ENCODE measurements at places on chromosomes 16 and 17.
A peak's percentile ranks its signal among the peaks of the same experiment; 100 is the strongest.

GRCh38 chr16:86755571-86756006 lies 177.2 kb downstream of the FOXL1 start:
- DNase-seq = no peak

- no peak for DNase-seq
These were observed 17.5 kb downstream of the CACNG4 start for GRCh38 chr17:66981983-66982508.

- peak; percentile 2 for DNase-seq
These were observed 4.8 kb upstream of the SHISA9 start for GRCh38 chr16:12896562-12896961.

DNA sequence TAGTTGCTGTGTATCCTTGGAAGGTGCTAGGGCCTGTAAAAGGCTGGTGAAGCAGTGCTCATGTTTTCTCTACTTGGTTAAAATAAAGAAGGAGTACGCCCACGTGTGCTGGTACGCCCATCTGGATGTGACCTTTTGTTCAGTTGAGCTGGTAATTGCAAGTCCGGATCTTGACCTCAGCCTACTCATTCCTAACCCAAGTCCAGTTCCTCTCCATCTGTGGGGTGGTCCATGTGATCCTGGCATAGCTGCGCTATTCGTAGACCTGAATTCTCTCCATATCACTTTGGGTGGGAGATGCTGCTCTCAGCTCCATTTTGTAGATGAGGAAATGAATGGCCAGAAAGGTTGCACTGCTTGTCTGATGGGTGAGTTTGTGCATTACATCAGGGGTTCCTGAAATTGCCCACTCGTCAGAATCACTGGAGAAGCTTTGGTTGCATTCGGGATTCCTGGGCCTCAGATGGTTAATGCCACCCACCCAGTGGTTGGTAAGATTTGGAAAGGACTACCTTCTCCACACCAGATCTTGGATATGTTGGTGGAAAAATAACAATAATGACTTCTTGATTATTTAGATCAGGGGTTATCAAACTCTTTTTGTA lies 328.8 kb downstream of the CPPED1 start:
- DNase-seq = no peak

- DNase-seq = no peak
These were observed 37.3 kb downstream of the SMG6 start for GRCh38 chr17:2266045-2266864.

DNA sequence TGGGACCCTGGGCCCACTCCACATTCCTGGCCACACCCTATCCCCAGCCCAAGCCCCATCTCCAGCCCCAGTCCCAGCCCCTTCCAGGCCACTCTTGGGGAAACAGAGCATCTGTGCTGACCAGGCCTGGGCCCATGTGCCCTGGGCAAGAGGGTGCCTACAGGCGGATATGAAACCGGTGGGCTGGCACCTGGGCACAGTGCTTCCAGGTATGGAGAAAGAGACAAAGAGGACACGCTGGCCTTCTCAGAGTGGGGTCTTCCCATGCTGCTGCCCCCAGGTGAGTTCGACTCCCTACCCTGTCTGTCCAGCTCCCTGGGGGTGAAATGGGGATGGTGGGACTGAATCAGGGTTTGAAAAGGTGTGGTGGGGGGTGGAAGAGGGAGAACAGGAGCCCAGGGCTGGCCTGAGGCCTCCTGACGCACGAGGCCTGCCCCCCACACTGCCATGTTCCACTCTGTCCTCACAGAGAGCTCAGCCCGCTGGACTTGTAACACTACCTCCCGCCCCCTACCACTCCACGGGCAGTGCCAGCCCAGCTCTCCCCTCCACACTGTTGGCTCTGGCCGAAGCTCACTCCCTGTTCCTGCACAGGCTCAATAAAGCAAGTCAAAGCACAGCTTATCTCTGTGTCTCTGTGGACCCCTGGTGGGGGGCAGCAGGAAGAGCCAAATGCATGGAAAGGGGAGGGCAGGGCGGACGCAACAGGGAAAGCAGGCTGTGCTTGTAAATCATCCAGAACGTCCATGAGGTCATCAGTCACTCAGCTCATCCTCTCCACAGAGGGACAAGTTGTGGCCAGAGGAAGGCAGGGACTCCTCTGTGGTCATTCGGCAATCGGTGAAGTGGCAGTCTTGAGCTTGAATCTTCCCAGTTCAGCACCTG lies 71.1 kb upstream of the TMEM97 start:
- no peak for DNase-seq

- no peak for DNase-seq
These were observed 32.1 kb downstream of the ANKRD40 start for GRCh38 chr17:50675627-50676026.

GRCh38 chr16:84909476-84910085 lies 89.8 kb downstream of the CRISPLD2 start:
- no peak for DNase-seq

DNA sequence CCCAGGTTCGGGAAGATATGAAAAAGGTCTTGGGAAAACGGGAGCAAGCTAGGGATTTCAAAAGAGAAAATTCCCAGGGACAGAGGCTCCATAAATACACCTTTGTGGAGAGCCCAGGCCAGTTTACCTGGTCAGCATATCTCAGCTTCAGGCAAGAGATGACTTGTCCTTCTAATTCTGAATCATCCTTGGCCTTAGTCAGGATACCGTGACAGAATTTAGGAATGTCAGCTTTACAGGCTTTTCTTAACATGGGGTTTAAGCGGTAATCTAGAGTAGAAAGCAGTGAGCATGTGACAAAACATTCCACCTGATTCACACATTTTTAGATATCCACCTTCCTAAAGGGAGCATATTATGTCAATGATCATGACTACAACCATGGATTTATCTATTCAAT lies 41.1 kb upstream of the CLEC18B start:
- DNase-seq = no peak

DNA sequence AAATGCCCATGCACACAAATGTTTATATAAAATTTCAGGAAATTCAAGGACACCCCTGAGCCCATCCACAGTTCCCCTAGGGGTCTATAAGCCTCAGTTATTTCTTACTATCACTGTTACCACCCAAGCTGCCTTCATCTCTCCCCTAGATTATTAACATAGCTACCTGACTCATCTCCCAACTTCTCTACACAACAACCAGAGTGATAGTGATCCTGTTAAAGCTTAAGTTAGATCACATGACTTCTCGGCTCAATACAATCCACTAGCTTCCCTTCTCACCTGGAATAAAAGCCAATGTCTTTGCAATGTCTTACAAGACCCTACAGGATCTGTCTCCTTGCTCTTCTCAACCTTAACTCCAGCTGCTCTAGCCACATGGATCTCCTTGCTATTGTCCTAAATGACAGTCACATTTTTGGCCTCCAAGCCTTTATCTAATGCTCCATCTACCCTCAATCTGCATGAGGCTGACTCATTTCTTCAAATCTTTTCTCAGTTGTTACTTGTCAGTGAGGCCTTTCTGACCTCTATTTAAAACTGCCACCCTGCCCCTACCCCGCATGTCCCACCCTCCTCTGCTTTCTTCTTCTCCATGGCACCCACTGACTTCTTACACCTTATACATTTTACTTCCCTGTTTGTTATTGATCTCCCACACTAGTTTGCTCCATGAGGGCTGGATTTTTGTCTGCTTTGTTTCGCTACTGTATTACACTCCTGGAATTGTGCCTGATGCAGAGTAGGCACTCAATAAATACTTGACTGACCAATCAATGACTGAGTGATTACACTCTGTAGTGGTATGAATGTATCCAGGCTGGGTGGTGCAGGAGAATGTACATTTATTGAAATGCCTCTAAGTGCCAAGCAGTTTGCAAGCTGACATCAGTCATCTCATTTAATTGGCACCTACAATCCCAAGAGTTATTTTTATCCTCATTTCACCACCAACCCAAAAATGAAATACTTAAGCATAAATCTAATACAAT lies 5.2 kb upstream of the LIG3 start:
- DNase-seq = no peak

DNA sequence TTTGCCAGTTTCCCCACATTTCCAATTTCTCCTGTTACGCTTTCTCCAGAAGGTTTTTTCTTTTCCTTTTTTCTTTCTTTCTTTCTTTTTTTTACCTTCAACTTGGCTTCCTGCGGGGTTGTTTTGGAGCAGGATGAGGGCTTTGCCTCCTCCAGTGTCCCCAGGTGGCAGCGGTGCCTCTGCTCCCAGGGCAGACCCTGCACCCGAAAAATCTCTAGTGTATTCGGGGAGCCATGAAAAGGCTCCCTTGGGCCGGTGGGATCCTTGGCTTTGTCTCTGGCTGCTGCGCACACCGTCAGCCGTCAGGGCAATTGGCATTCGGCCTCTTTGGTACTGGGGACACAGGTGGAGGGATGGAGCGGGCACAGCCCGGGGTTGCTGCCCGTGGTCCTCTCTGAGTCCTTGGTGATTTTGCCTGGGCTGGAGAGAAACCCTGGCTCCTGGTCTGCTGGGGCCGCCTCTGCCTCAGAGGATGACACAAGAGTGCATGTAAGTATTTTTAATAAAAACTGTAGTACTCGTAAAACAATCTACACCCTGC lies 846 bp downstream of the ITGB3 start:
- no peak for DNase-seq

DNA sequence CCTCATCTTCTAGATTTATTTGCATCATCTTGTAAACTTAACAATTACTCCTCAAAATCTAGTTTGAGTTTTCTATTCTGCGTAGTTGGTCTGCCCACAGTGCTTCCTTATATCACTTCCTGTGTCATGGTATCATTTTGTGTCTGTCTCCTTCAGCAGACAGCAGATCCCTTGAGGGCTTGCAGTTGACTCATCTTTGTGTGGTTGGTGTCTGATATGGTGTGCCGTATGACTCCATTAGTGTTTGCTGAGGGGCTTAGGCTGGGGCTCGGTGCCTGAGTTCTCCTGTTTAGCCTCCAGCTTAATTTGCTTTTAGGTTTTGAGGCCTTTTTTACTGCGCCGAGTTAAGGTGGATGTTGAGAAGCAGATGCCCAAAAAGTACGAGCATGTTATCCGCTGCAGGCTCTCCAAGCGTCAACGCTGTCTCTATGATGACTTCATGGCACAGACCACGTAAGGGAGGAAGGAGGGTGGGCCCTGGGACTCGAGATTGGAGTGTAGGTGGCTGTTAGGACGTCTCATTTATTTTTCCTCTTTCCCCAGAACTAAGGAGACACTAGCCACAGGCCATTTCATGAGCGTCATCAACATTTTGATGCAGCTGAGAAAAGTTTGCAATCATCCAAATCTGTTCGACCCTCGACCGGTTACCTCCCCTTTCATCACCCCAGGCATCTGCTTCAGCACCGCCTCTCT lies 16.9 kb downstream of the SRCAP start:
- no peak for DNase-seq

DNA sequence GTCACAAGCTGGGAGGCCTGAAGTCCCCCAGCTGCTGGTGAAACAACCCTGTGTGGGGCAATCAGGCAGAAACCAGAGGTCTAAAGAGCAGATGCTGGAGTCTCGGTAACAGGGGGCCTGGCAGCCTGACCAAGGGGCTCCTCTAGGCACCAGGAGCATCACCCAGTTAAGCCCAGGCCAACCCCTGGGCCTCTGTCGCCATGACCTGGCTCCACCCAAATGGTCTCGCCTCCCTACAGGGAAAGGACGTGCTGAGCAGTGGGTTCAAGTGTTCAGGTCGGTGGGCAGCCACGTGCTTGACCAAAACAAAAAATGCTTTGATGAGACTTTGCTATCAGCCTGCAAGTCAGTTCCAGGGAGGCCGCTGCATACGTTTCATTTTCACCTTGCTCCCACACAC lies 240.3 kb downstream of the ZNF423 start:
- DNase-seq = no peak

GRCh38 chr17:59371416-59372100 lies 40.1 kb downstream of the YPEL2 start:
- peak; percentile 43 for DNase-seq

DNA sequence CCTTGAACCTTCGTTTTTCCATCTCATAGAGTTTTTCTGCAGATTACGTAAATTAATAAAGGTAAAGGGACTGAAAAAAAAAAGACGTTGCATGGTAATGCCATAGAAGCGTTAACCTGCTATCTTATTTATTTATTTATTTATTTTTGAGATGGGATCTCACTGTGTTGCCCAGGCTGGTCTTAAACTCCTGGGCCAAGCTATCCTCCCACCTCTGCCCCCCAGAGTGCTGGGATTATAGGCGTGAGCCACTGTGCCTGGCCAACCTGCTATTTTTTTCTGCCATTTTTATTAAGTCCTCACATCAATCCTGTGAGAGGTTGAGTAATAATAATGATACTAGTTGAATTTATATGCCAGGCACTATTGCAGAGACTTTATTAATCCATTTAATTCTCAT lies 7.9 kb downstream of the MSI2 start:
- no peak for DNase-seq

DNA sequence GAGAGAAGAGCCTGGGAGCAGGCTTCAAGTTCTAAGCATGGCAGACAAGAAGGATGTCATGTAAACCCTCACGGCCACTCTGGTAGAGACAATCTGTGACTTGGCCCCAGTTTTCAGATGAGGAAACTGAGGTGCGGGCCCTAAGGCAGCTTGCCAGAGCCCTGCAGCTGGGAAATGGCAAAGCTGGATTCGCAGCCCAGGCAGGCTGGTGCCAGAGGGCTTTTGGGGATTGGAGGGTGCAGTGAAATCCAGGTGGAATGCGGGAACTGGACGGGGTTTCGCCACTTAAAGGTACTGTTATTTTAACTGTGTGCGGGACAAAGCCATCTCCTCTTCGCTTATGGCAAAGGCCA lies 477 bp upstream of the OSGIN1 start:
- DNase-seq = no peak

DNA sequence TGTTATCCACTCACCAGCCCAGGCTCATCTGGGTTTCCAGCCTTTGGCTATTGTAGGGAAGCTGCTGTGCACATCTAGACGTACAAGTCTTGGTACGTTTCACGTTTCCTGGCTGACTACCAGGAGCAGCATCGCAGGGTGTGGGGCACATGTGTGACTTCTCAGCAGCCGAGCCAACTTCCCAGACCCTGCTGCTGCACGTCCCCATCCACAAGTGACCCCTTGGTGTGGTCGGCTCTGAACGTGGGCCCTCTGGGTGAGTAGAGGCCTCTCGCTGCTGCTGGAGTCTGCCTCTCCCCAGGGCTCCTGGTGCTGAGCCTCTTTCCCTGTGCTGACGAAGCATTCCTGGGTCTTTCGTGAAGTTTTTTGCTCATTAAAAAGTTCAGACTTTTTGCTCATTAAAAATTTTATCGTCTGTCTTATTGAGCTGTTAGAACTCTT lies 70.2 kb upstream of the ZNF750 start:
- no peak for DNase-seq

DNA sequence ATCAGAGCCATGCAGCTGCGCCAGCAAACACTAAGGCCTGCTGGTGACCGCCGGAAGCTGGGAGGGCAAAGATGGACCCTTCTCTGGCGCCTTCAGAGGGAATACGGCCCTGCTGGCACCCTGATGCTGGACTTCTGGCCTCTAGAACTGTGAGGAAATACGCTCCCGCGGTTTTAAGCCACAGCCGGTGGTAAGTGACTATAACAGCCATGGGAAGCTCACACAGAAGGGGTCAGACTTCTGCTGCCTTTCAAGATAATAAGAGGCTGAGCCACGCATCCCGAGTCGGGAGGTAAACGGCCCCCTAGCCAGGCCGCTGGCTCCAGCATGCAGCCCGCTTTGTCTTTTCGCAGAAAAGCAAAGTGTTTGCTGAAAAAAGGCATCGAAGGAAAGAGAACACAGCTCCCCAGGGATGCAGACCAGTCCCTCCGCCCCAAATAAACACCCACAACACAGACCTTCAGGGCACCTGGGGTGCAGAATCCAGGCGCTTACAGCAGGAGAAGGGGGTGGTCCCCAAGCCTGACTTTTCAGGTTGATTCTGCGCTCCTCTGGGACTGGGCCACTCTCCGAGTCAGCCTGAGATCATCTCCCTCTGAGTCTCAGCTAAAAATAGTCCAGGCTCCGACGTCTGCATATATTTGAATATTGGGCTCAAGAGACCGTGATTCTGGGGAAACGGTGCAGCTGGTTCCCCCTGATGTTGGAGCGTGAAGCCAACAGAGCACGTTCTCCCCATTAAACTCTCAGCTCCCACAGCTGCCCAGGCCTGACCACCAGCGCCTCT lies 89.7 kb downstream of the MGAT5B start:
- no peak for DNase-seq

Measured in midbrain (tissue), 1 donor.